Stimulated activated CD4-positive, alpha-beta T cell treated with anti-CD3 and anti-CD28 coated beads, Interleukin-1b, Interleukin-23, amount 100 ng/mL, for 1 hour (primary cell): ENCODE measurements at places on chromosomes 2 and 18.

DNA sequence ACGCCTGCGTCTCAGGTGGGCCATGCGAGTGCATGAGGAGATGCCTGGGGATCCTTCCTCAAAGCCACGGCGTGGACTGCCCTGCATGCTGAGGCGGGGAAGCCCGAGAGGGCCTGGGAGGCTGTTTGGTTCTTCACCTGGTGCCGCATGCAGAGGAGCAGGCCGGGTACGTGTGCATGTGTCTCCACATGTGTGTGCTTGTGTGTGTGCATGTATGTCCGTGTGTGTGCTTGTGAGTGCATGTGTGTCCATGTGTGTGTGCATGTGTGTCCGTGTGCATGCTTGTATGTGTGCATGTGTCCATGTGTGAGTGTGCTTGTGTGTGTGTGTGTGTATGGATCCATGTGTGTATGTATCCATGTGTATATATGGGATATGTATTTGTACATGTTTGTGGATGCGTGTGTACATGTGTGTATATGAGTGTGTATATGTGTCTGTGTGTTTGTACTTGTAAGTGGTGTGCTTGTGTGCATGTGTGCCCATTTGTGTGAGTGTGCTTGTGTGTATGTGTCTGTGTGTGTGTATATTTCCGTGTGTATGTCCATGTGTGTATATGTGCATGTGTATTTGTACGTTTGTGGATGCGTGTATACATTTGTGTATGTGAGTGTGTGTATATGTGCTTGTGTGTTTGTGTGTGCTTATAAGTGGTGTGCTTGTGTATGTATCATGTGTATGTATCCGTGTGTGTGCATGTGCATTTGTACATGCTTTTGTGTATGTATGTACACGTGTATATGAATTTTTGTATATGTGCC, 79.0 kb downstream of the PTGR3 start:
- DNase-seq = no peak

DNA sequence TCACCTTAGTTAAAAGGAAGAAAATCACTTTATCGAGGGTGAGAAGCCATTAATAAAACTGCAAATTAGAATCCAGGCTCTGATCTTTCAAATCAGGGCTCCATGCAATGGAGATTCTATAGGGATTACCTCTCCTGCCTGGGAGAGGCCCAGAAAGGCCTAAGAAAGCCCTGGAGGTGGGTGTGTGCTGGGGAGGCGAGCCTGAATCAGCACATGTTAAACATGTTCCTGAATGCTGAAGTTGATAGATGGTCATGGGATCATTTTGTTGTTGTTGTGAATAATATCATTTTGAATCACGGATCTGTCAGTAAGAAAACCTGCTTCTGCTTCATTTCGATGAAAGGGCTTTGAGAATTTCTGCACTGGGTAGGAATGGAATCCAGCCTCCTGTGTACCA, 254.3 kb downstream of the ACKR3 start:
- DNase-seq = no peak

DNA sequence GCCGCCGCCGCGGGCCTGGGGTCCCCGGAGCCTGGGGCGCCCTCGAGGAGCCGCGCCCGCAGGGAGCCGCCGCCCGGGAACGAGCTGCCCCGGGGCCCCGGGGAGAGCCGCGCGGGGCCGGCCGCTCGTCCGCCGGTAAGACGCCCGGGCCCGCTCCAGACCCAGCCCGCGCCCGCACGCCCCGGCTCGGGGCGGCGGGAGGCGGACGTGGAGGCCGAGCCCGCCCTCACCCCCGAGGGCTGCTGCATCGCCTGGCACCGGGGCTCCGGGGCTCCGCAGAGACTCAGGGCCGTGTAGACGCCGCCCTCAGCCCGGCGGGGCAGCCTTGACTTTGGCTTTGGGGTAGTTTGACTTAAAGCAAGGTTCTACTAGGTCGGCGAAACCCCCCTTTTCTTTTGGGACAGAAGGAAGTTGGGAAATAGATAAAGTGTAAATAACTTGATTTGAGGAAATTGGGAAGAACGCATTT, 335 bp downstream of the ERFE start:
- no peak for DNase-seq

- DNase-seq = no peak
Observed at GRCh38 chr2:120687210-120687609, 48.5 kb upstream of the GLI2 start.

GRCh38 chr18:68865503-68865902, 67.6 kb downstream of the CCDC102B start:
- DNase-seq = no peak

GRCh38 chr18:60149316-60149715, 223.3 kb downstream of the MC4R start:
- no peak for DNase-seq

DNA sequence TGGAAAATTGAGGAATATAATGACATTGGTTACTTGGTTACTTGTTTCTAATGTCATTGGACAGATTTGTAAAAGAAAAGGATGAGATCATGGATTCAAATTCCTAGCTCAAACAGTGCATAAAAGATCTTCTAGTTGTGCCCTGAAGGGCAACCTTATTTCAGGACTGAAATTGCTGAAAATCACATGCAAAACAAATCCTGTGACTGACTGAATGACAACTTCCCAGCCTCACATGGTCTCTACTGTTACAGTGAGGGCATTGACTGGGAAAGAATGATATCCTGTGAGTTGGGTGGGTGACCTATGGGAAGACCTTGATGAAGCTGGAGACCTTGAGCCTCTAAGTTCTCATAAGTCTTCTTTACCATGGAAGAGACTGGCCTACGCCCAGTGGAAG, 90.4 kb upstream of the HAAO start:
- no peak for DNase-seq

GRCh38 chr18:24300703-24301102, 96.9 kb downstream of the OSBPL1A start:
- DNase-seq = no peak

DNA sequence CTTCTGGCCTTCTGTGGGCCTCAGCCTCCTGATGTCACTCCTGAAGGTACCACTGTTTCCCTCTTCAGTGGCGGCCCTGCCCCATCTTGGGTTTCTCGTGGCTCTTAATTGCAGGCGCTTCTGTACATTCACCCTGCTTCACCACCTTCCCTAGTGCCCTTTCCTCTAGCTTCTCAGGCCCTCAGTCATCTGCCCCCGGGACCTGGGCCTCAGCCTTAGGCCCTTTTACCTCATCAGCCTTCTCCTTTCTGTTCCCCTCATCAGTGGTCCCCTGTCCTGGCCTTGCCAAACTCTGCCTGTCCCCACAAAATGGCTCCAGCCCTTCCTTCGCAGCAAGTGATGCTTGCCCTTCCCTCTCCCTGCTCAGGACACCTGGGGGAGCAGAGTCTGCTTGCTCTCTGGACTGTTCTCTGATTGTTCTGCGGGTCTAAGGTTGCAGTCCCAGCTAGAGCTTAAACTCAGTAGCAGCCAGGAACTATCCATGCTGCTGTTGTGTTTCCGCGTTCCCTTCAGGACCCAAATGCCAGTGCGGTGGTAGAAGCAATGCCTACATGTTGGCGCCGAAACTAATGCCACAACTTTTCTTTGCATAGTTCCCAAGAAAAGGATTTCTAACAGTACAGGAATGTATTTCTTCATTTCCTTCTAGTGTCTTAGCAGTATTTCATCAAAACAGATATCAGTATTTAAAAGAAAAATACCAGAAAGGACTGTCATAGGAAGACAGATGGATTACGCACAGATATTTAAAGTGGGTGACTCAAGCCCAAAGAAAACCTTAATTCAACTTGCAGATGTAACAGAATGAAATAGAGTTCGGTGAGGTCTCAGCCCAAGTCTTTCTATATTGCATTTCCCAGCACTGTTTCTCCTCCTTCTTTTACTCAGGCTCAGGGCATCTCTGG, 7.5 kb downstream of the ASB1 start:
- DNase-seq = no peak

DNA sequence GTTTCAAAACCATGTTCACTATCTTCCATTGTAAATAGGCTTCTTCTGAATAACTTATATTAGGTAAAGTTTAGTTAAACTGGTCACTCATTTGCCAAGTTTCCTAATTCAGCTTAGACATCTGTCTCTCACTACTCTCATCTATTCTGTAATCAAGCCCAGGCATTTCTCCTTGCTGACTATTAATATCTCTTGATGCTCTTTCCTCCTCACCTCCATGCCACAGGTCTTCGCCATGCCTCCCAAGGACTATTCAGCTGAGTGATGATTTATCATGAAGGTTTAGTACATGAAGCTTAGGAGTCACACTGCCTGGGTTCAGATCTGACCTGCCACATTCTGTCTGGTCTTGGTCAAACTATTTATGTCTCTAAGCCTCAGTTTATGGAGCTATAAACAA, 115.5 kb downstream of the SPOPL start:
- DNase-seq = no peak

GRCh38 chr2:9981655-9982054, 30.2 kb downstream of the GRHL1 start:
- no peak for DNase-seq

GRCh38 chr2:197994751-197995150, 190.4 kb downstream of the PLCL1 start:
- DNase-seq = no peak

DNA sequence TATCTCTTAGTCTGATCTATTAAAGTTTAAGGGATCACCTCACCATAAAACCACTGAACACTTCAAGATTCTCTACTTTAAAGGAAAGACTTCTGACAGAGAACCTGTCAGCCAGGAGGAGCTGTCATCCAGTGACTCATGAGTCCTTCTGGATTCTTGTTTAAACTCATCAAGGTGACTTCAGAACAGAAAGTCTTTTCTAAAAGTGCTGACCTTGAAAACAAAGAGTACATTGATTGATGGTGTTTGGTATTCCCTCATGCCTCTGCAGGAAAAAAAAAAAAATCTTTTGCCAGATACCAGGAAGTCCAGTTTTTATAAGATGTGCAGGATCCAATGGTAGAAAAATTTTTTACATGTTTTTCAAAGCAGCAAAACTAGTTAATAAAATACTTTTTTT, 12.3 kb downstream of the DSG2 start:
- no peak for DNase-seq

GRCh38 chr2:61710711-61711110, 143.1 kb downstream of the FAM161A start:
- no peak for DNase-seq

DNA sequence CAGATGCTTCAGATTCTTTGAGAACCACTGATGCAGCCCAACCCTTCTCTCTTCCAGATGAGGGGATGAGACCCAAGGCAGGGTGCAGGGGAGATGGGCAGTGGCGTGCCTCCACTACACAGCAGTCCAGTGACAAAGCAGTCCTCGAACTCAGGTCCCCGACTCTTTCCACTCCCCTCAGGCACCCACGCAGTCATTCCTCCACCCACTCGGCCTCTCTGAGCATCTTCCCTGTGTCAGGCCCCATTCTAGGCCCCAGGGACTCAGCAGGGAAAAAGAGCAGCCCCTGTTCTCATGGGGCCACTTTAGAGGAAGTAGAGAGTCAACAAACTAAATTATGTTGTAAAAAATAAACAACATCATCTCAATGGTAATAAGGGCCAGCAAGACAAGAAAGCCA, 15.2 kb downstream of the KCNK3 start:
- DNase-seq = no peak

DNA sequence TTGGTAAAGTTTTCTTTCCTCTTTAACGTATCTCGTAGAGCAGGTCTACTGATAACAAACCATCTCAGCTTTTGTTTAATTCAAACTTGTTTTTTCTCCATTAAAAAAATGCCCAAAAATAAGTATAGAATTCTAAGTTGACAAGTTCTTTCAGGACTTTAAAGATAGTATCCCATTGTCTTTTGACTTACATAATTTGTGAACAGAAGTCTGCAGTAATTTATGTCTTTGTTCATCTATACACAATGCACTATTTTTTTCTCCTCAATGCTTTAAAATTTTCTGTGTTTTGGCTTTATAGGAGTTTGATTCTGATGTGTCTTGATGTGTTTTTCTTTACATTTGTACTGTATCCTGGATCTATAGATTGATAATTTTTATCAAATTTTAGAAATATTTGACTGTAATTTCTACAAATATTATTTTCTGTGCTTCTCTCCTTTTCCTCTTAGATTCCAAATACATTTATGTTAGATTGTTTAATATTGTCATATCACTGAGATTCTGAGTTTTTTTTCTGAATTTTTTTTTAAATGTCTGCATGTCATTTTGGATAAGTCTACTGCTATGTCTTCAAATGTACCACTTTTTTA, 143.3 kb downstream of the FTCDNL1 start:
- DNase-seq = no peak

GRCh38 chr2:70397186-70397585, 95.3 kb upstream of the FAM136A start:
- no peak for DNase-seq

DNA sequence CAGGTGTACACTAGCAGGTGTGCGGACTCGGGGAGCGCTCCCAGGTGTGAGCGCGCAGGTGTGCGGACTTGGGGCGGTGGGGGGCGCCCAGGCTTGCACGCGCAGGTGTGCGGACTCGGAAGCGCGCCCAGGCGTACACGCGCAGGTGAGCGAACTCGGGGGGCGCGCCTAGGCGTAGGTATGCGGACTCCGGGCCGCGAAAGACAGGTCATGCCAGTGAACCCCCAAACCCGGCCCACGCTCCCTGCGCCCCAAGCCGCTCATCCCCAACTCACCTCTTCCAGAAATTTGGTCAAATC, 342 bp downstream of the CYB5A start:
- no peak for DNase-seq

GRCh38 chr2:223618172-223619035, 16.2 kb upstream of the SCG2 start:
- DNase-seq = no peak

DNA sequence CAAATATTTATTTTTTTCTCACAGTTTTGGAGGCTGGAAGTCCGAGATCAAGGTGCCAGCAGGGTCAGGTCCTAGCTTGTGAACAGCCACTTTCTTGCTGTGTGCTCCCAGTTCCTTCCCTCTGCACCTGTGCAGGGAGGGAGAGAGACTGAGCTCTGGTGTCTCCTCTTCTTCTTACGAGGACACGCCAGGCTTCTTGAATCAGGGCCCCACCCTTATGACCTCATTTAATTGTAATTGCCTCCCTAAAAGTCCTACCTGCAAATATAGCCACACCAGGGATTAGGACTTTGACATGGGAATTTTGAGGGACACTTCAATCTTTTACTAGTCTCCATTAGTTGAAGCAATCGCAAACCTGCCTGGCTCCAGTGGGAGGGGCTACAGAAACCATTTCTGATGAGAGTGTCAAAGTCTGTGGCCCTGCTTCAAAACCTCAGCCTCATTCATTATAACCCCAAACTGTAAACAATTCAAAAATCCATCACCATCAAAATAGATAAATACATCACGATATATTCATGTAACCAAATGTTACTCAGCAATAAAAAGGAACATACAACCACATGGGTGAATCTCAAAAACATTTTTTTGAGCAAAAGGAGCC, 18.2 kb upstream of the SEH1L start:
- no peak for DNase-seq

DNA sequence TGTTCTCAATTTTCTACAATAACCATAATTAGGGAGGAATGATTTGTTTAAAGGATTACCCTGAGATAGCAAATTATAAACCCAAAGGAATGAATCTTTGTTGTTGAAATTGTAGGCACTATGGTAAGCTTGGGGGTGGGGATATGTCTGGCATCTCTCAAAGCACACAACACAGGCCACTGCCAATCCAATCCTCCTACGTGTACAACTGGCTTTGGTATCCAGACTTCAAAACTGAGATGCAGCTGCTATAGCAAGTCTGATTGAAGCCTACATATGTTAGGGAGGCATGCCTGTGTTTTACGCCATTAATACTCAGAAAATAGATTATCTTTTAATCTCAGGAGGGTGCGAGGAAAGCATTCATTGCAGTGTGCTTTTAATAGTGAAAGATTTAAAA, 5.9 kb upstream of the NCOA1 start:
- no peak for DNase-seq

- no peak for DNase-seq
Observed at GRCh38 chr18:60668583-60668982, 296.0 kb upstream of the MC4R start.

GRCh38 chr2:85541262-85541661, 2.3 kb downstream of the MAT2A start:
- no peak for DNase-seq

GRCh38 chr2:169895294-169895985, 68.2 kb downstream of the UBR3 start:
- no peak for DNase-seq
